ENCODE measurements at places on chromosomes 4 and X.

GRCh38 chr4:125849869-125850268 is 535.1 kb downstream of the FAT4 start:
- no peak for DNase-seq

- no peak for DNase-seq
Measured at GRCh38 chr4:61837395-61837794, 637.3 kb downstream of the ADGRL3 start.

DNA sequence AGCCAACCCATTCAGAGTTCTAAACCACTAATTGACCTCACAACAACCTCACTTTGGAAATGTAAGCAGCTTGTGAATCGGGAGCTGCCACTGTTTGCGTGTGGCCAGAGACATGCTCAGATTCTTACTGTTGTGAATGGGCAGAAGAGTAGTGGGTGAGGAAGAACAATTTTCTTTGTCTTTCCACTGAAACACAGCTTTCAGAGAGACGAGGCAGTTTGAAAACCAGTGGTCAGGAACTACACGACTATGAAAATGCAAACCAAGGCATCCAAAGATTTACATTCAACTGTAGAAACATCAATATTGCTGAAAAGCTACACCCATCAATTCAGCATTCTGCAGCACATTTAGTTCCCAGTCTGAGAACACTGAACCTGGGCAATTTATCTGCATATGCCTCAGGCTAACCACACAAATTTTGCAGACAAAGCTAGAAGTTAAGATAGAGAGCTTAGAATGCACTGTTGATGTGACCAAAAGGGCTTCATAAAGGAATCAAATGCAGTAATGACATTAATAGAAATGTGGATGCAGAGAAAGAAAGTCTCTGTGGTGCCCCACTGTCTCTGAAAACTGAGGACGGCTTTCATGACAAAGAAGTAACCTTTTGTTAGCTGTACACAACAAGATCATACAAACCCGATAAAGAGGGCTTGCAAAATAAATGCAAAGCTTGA is 134.3 kb downstream of the APBB2 start:
- no peak for DNase-seq

- peak; percentile 10 for DNase-seq
Measured at GRCh38 chrX:141936080-141936479, 32.4 kb downstream of the MAGEC1 start.

DNA sequence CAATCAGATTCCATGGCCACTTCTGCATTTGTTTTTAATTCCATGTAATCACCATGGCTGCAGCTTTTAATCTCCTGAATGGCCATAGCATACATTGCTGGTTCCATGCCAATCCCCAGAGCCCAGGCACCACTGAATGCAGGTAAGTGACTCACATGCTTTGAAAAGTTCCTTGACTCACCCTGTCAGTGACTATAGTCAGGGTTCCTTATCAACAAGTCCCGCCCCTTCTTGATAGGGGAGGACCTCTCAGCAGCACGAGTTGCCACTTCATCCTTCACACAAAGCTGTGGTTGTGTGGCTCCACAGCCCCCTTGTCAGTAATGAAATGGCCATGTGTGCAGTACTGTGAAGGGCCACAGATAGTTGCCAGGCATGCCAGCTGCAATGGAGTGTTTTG is 516.6 kb downstream of the PPARGC1A start:
- DNase-seq = peak; percentile 14

GRCh38 chrX:21929209-21929608 is 11.3 kb upstream of the SMS start:
- no peak for DNase-seq

All from HT-29 (cell line).